Activated T-helper 17 cell treated with anti-CD3 and anti-CD28 coated beads, Interleukin-2, amount 50 U/mL, for 72 hours (primary cell): ENCODE measurements at places on chromosomes 6 and 20. TPM values are rescaled to one million over a fixed set of nuclear protein-coding genes. Genes with fewer than 3 reads are reported as not detected.

DNA sequence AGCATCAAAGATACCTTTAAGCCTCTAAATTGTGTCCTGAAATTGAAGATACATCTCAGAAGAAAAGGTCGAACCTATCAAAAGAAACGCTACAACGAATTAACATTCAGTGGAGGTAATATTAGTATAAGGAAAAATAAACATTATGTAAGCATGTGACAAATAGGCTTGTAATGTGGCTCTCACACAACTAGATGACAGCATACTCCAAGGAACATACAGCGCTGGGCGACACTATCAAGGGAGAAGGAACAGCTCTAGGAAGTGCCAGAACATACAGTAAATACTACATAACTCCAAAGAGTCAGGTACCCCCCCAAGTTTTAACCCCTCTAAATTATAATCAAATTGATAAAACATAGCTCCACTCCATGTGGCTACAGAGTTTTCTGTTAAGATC is 103.5 kb downstream of the LAMP5 start:
- ATAC-seq: no peak

DNA sequence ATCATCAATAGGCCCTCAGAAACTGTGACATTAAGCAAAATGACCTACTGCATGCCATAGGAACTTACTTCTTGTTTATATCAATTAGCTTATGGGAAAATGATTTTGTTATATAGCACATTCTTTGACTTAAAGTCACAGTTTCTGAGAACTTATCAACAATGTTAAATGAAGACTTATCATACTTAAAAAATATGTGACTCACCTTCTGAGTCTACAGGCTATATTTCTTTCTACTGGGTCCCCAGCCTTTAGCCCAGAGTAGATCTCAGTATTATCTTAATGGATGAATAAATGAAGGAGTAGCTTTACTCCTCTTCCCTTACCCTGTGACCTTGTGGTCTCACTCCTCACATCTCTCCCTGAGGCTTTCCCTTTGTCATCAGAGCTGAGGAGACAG is 180.2 kb downstream of the MAFB start:
- ATAC-seq: no peak

DNA sequence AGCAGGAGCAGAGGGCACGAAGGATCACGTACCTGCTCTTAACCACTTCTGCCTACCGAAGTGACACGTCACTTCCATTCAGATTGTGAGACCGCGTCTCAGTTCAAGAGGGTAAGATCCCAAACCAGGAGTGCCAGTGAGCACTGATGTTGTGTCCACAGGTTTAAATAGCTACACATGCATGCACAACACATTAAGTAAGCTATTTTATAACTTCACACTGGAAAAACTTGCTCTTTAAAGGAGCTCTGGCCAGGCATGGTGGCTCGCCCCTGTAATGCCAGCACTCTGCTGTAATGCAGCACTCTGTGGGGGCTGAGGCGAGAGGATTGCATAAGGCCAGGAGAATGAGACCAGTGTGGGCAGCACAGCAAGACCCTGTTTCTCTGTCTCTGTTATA is 21.1 kb downstream of the ABHD12 start:
- ATAC-seq: no peak

- no peak for ATAC-seq
These were observed 918 bp downstream of the YIPF3 start for GRCh38 chr6:43515808-43516207.

DNA sequence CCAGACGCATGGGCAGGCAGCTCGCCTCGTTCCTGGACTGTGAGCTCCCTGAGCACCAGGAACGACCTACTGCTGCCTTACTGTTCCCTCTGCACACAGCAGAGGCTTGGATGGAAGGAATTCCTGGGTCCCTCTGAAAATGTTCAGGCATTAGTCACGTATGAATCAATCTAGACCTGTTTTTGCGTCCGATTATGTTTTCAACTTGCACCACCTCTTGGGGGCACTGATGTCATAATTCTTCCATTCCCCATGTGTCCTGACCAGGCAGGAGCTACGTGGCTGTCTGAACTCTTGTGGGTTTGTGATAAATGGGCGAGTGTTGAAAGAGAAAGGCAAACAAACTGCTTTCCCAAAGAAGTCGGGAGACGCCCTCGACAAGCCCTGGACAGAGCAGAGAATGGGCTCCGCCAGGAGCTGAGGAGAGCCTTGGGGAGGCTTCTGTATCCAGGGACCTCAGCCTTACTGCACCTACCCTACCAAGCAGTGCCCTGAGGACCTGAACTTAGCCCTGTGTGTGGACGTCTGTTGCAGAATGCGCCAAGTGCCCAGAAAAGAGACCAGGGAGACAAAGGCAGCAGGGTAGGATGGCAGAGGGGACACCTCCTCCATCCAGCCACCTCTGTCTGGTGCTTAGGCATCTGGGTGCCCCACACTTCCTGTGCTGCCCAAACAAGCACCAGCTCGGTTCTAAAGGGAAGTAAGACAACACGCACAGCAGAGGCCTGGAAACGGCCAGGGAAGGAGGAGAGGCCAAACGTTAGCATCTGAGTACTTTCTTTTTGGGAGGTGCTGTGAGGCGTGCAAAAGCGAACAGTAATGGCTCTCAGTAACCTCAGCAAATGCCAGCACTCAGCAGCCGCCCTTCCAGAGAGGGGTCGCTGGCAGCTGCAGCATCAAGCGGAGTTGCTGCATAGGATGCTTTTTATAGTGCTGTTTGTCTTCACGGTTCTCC is 124.2 kb downstream of the LY86 start:
- no peak for ATAC-seq

- ATAC-seq: no peak
These were observed 132.2 kb downstream of the PRND start for GRCh38 chr20:4853757-4854560.

DNA sequence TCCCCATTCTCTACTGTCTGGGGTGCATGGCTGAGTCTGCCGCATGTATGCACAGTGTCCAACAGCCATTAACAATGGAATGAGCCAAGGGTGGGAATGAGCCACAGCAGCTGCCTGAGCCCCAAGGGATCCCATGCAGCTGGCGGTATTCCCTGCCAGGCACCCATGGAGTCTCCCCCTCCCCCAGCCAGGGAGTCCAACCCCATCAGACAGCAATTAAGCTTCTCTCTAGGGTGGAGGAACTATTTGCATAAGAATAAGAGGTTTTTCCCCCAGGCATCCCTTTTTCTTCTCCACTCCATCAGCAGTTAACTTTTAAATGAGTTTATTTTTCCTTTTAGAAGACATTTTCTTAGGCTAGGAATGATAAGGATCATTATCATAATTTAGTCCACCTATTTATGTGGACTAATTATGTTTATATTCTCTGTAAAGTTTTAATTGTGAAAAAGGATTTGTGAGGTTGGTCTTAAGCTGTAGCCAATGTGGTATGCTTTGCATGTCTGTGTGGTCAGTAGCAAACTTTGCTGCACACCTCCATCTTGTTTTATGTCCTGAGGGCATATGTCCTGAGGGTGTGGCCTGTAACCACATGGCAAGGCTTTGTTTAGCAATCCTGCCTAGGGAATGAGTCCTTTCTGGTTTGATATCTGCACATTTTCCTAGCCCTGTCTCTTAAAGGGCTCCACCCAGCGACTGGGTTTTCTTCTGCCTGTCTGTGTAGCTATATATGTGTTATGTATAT is 158.9 kb upstream of the OLIG3 start:
- no peak for ATAC-seq

- no peak for ATAC-seq
These were observed 470.8 kb upstream of the ZNF337 start for GRCh38 chr20:26167499-26167898.

DNA sequence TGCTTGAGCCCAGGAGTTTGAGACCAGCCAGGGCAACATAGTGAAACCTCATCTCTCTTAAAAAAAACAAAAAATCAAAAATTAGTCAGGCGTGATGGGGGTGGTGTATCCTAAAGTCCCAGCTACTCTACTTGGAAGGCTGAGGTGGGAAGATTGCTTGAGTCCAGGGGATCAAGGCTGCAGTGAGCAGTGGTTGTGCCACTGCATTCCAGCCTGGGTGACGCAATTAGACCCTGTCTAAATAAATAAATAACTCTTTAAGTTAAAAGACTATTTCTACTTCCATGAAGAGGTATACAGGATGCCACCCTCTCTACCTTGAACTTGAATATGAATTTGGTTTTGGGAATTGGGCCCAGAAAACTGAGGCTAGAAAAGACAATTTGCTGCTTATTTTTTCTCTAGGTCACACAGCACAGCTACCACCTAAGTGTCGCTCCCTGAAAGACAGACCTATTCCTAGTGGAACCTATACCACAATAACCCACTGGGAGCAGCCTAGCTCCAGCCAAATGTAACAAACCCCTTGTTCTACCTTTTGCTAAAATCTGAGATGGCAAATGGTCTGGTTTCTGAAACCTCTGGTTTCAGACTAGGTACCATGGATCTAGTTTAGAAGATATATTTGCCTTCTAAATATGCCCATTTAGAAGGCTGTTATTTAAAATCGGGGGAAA is 35.2 kb downstream of the HMGCLL1 start:
- ATAC-seq: no peak

DNA sequence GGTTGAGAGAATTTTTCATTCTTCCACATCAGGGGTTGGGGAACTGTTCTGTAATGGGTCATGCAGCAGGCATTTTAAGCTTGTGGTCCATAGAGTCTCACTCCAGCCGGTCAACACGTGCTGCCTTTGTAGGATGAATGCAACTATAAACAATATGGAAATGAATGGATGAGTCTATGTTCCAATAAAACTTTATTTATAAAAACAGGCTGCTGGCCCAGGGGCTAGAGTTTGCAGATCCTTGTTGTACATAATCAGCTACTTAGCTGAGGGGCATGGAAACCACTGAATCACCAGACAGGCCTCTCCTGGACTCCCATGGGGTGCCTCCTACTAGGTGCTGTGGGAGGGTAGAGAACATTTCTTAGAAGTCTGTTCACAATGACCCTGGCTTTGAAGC is 243.4 kb downstream of the BMP7 start:
- no peak for ATAC-seq

- no peak for ATAC-seq
These were observed 57.0 kb downstream of the RNF144B start for GRCh38 chr6:18444111-18444510.

DNA sequence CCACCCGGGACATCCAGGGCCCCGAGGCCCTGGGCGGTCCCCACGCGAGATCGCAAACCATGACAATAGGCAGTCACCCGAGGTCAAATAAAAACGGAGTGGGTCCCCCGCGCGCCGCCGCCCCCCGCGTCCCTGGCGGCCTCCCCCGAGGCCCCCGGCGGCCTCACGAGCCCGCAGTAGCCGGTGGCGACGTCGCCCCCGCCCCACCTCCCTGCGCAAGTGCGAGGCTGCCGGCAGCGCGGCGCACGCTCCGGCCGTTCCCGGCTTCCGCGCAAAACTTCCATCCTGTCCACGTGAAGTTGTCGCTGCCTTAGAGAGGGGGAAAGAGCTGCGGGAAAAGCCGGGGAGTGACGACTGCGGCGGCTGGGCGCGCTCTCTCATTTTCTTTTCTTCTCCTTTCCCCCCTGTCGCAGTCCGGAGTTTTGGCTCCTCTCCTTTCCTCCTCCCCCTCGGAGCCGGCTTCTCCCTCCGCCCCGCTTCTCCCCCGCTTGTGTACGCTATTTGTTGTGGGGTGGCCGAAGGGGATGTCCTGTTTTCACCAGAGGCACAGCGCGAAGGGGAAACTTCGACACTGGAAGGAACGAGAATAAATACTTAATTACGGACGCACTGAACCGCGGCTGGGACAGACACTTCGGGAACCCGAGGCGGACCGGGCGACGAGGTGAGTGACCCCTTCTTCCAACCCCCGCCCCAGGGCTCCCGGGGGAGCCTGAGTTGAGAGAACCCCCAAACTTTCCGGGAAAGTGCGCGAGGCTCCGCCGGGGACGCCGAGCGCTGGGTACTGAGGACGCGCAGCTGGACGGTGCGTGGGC is at the start of gene EYA4:
Gene EYA4, plus strand, starts transcription at position 272 of the 815 bp plus-strand sequence. CDS start 33,424 bp downstream, outside the sequence.
- no peak for ATAC-seq

- ATAC-seq: no peak
These were observed 88.2 kb downstream of the NOL4L start for GRCh38 chr20:32496811-32497533.

GRCh38 chr6:99114769-99115406 is 167.1 kb upstream of the FBXL4 start:
- ATAC-seq: peak; percentile 59

DNA sequence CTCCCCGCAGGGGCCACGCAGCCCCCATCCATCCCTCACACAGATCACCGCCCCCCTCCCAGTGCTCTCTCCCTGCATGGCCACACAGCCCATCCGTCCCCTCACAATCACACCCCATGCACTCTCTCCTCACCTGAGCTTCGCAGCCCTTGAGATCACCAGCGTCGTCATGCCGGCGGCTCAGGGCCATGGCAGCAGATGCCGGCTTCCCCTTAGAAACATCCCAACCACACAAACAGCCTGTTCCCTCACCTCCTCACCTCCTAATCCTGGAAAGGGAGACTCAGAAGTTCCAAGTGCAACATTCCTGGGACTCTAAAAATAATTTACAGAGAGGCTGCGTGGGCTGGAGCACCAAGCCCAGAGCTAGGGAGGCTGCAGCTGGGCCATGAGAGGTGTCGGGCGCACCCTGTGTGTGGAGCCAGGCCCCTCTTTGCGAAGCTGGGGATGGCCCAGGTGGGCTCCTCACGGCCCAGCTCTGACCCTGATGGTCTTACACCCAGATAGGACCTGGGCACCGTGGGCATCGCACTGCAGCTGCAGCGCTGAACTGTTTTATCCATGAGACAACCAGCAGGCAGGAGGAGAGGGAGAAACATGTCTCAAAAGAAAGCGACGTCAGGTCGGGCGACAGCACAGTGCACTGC is 125.3 kb downstream of the DLL1 start:
- no peak for ATAC-seq

GRCh38 chr6:38004908-38005307 is 185.4 kb downstream of the ZFAND3 start:
- peak; percentile 70 for ATAC-seq

DNA sequence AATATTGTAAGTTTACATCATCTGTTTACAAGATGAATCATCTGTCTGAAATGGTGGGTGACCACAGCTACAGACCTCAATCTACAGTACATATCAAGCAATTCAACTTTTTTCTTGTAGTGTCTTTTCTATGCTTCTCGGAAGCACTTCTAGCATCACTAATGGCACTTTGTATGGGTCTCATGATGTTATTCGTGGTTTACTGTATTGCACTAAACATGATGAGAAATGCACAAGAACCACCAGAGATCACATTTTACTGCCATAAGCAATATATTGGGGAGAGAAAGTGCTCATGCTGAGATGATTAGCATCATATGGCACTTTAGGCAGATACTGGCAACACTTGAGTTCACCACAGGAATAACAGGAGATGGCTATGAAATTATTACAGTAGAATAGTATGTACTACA is 15.4 kb upstream of the BTBD3 start:
- ATAC-seq: no peak

ULBP2 gene
- total RNA-seq: not detected

SYCP2L gene
- not detected for total RNA-seq

MANEA gene
- 18.6 TPM for total RNA-seq

ATP6V1G2 gene
- total RNA-seq: 2.1 TPM

RPP40 gene
- 19.4 TPM for total RNA-seq
